KBM-7 (cell line): ENCODE measurements at places on chromosomes 2 and 18.

GRCh38 chr2:10120877-10121574, 1.5 kb upstream of the RRM2 start:
- peak; percentile 56 for DNase-seq

GRCh38 chr2:155872396-155872795, 460.1 kb downstream of the NR4A2 start:
- DNase-seq: no peak

DNA sequence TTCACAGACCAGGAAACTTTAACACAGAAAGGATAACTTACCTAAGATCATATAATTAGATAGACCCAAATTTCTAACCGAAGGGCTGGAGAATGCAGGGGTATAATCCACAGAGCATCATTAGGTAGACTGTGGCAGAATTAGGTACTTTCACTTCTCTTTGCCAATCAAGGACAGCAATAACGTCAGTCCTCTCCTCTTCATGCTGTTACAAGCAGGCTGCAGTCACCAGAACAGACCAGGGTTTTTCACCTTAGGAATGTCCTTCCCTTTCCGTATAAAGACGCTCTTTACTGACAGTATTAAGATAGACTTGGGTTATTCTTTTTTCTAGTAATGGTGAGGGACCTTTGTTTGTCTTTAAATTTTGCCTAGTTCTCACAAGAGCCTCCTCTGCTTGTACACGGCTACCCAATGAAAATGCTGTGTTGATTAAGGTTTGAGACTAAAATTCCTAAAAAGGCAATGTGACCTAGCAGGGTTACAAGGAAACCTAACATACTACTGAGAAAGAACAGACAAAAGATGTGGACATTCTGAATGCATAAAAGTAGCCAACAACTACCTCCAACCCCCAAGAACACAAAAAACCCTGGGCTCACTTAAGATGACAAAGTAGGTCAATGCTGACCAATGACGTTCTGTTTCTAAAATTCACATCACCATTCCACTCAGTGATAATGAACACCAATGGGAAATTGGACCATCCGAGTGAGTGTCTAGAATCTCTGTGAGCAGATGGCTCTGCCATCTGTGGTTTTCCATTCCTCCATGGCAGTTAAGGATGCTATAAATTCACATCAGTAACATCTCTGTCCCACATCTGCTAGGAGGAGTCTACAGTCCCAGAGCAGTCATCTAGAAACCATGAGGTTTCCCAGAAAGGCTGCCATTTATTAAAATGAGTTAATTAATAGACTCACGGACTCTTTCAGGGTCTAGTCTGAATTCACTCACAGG, 2.1 kb downstream of the PDIA6 start:
- DNase-seq: no peak

- DNase-seq: no peak
Measured at GRCh38 chr2:104863468-104864279, 9.8 kb downstream of the POU3F3 start.

GRCh38 chr18:46910856-46911255, 6.5 kb downstream of the PIAS2 start:
- no peak for DNase-seq

GRCh38 chr2:95231723-95232122, 24.4 kb downstream of the ZNF892 start:
- DNase-seq: peak; percentile 77

- no peak for DNase-seq
Measured at GRCh38 chr2:217103752-217104545, 244.1 kb upstream of the TNP1 start.

DNA sequence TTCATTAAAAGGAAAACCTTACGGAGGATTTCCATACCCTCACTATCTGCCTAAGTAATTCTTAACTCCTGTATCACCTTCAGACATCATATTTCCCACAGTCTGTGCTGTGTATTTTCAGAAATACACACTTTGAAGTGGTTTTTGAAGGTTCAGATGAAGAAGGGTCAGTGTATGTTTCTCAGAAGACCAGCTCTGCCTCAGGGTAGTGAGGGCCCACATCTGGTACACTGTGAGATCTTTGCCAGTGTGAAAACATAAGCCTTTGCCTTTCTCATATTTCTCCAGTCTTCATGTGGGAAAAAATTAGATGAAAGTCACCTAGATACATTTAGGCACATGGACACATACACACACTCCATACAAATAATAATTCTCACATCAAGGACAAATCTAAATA, 408.4 kb downstream of the RIT2 start:
- DNase-seq: no peak

DNA sequence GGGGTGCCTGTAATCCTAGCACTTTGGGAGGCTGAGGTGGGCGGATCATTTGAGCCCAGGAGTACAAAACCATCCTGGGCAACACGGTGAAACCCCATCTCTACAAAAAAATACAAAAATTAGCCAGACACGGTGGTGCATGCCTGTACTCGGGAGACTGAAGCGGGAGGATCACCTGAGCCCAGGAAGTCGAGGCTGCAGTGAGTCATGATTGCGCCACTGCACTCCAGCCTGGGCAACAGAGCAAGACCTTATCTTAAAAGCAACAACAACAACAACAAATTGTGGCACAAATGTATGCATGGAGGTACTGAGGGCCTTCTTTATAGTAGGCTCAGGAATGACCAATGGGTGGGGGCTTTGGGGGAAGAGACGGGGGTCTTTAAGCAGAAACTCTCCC, 38.5 kb downstream of the HPCAL1 start:
- no peak for DNase-seq

DNA sequence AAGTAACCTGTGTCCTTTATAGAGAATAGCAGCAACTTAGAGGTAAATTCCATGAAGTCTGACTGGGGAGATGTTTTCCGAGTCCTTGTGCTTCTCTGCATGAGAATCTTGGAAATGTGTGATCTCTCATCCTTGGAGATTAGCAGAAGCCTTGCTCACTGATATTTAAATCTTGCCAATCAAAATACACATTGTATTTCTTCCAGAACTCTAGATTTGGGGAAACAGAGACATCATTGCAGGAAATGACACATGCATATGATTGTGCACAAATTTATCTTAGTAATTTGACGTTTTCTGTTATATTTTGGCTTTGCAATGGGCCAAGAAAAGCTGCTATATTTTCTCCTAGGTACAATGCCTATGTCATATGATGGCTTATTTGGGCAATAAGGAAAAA, 182.6 kb downstream of the ZNF804A start:
- DNase-seq: no peak

DNA sequence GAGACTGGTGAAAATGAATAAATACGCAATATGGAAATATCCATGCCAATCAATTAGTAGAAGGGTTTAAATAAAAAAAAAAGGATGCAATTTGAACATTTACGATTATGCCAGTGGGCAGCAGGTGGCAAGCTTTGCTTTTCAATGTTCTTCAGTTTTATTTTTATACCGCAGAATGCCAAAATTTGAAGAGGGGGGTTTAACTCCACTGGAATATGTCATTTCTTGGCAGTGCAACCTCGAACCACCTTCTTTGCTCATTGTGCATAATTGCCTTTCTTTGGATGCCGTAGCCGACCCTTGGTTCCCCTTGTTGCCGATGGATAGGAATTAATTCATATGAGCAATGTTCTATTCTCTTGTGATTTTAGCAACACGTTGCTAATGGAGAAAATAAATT, 88.0 kb downstream of the LTBP1 start:
- DNase-seq: peak; percentile 7

DNA sequence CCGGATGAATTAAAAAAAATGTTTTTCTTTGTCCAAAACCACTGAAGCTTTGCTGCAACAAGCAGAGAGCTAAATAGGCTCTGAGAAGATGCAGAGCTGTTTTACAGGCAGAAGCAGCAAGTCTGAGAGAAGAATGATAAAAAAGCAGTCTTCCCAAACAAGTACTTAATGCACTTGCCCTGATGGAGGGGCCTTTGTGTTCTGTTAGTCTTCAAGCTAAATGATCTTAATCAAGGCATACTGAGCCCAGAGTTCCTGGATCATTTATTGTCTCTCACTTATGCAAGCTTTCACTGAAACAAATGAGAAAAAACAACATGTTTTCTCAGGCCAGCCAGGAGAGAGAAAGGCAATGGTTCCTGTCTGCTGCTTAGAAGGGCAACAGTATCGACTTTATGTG, 152.5 kb downstream of the CLIP4 start:
- no peak for DNase-seq

DNA sequence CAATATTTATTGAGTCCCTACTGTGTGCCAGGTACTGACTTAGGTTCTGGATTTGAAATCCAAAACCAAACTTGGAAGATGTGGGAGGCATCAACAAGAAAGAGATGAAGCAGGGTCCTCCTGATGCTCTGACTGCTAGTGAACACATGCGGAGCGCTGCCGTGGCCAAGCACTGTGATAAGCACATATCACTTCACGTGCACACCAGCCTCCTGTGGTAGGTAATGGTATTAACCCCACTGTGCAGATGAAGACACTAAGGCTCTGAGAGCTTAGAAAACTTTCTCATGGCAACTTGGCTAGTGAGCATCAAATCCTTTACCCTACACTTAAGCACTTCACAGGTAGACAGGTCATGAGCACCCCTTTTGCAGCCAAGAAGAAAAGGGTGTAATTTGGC, 216.1 kb downstream of the HAUS1 start:
- no peak for DNase-seq

GRCh38 chr2:29590211-29590610, 331.2 kb downstream of the ALK start:
- no peak for DNase-seq

DNA sequence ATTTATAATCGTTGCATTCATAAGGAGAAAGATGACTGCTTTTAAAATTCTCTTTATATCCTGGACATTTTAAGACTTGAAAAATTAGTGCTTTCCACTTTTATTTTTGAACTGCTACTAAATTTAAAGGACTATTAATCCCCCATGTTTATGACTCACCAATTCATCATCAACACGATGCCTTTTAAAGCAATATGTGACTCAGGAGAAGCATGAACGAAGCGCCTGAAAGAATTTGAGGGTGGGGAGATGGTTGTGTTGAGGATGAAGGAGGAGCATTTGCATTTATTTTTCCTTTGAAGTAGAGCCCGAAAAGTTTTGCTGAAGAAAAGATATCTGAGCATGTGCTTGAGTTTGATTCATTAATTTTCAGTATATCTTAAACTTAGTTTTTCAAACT, 192.2 kb upstream of the LRRTM1 start:
- DNase-seq: no peak

DNA sequence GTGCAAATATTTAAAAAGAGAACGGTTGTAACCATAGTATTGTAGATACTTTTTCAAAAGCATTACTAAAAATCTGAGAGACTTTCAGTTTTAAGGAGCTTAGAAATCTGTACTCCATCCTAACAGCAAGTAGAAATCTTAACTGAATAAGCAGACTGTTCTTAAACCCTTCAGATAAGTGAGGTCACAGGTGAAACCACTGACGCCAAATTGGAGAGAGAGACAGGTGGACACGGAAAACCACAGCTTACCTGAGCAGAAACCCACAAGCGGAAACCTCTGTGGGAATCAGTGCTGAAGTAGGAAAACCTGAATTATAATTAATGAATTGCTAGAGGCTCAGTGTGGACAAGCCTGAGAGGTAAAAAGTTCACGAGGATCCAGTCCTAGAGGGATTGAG, 959.4 kb upstream of the CELF4 start:
- DNase-seq: no peak

DNA sequence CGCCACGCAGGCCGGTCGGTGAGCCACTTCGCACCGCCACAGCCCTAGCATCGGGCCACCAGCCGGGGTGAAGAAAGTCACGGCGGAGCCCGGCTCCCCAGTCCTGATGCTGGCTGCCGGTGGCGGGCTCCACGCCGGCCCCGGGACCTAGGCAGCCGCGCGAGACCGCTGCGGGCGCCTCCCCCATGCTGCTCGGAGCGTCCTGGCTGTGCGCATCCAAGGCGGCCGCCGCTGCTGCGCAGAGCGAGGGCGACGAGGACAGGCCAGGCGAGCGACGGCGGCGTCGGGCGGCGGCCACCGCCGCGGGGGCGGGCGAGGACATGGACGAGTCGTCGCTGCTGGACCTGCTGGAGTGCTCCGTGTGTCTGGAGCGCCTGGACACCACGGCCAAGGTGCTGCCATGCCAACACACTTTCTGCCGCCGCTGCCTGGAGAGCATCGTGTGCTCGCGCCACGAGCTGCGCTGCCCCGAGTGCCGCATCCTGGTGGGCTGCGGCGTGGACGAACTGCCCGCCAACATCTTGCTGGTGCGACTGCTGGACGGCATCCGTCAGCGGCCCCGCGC, 433 bp downstream of the SH3RF3 start:
- DNase-seq: peak; percentile 9

- DNase-seq: peak; percentile 14
Measured at GRCh38 chr18:2654169-2654927, 1.2 kb upstream of the SMCHD1 start.

GRCh38 chr2:42890791-42891355, 98.5 kb upstream of the HAAO start:
- DNase-seq: no peak

GRCh38 chr2:64485331-64485730, 31.4 kb downstream of the LGALSL start:
- DNase-seq: peak; percentile 22

GRCh38 chr18:49582579-49582978, 20.7 kb downstream of the LIPG start:
- DNase-seq: no peak

- no peak for DNase-seq
Measured at GRCh38 chr2:58512878-58513277, 271.8 kb upstream of the FANCL start.
